Upper lobe of left lung (tissue), 6 donors: ENCODE measurements at places on chromosomes 7 and 10. TPM values are rescaled to one million over a fixed set of nuclear protein-coding genes. Genes with fewer than 3 reads are reported as not detected.
A peak's percentile ranks its signal among the peaks of the same experiment; 100 is the strongest.

Gene TBX20
- total RNA-seq, result 0.61 TPM

Gene PNLIPRP1
- total RNA-seq, result 1.7 TPM

Gene FAM25A
- not detected for total RNA-seq

DNA sequence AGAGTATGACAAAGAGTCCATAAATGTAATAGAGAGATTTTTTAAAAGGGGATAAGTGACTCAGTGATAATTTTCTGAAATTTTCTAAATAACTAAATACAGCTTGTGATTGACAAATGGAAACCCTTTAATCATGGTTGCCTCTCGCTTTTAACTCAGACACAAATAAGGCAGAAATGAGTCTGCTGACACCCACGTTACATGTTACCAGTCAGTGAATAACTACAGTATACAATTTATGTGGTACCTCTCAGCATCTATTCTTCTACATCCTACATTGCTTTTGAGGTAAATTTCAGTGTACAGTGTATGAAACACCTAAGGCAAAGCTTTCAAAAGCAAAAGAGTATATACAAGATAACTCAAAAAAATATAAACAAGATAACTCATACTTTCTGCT, 4.2 kb downstream of the NSUN6 start:
- H3K27me3 ChIP-seq, result no peaks in the 10 kb centered on the region
- H3K36me3 ChIP-seq, result no peaks in the 10 kb centered on the region
- H3K27ac ChIP-seq, result no peak overlapping the region
- peaks cover 9% of the 10 kb centered on the region for H3K4me1 ChIP-seq

Gene NPFFR1
- 0.89 TPM for total RNA-seq

DNA sequence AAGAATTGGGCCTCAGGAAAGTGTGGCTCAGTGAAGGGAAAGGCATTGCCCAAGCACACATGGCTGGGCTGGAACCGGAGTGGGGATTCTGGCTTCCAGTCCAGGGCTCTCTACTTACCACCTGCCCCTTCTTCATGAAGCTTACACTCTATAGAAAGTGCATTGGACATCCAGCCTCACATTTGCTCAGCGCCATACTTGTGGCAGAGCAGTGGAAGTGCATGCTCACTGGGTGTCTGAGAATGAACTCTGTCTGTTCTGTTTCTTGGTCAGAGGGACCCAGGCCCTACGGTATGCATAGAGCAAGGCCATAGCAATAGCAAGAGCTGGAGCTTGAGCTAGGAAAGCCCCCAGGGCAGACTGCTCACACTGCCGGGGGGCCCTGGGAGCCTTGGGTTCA, 1253.5 kb downstream of the TYW1 start:
- DNase-seq, result no peak
- no peak overlapping the region for H3K4me3 ChIP-seq
- no peaks in the 10 kb centered on the region for H3K4me1 ChIP-seq
- H3K27ac ChIP-seq, result no peak overlapping the region

- no peaks in the 10 kb centered on the region for H3K4me1 ChIP-seq
- H3K27me3 ChIP-seq, result no peaks in the 10 kb centered on the region
- H3K4me3 ChIP-seq, result no peak overlapping the region
- no peaks in the 10 kb centered on the region for H3K36me3 ChIP-seq
Measured at GRCh38 chr7:20302891-20303290, 27.8 kb upstream of the ITGB8 start.

DNA sequence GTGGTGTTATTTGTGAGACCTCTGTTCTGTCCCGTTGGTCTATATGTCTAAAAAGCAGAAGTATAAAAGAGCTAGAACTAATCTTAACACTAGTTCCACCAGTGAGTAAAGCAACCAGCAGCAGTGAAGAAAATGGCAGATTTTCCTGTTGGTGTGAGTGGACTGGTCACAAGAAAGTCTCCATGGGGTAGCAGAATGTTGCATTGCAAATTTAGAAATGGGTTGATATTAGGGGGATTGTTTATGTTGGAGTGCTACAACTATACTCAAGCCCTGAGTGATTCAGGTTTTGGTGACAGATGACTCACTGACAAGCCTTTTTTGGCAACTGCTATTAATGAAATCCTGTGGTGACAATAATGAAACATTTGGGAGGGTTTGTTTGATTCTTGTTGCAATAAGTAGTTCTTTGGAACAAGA, 5.6 kb downstream of the AVL9 start:
- peaks cover 37% of the 10 kb centered on the region for H3K4me1 ChIP-seq
- H3K4me3 ChIP-seq, result no peak overlapping the region
- no peaks in the 10 kb centered on the region for H3K27me3 ChIP-seq
- H3K27ac ChIP-seq, result peak overlapping the region; percentile 65
- no peak for DNase-seq

Gene ICA1
- total RNA-seq, result 71.2 TPM

Gene TMEM178B
- total RNA-seq, result under 0.01 TPM

- H3K36me3 ChIP-seq, result no peaks in the 10 kb centered on the region
- no peaks in the 10 kb centered on the region for H3K27me3 ChIP-seq
- DNase-seq, result no peak
- H3K27ac ChIP-seq, result no peak overlapping the region
- no peak overlapping the region for H3K4me3 ChIP-seq
- H3K4me1 ChIP-seq, result no peaks in the 10 kb centered on the region
Measured at GRCh38 chr10:98664329-98665042, 217.8 kb upstream of the HPS1 start.

Gene SPRN
- total RNA-seq, result not detected

DNA sequence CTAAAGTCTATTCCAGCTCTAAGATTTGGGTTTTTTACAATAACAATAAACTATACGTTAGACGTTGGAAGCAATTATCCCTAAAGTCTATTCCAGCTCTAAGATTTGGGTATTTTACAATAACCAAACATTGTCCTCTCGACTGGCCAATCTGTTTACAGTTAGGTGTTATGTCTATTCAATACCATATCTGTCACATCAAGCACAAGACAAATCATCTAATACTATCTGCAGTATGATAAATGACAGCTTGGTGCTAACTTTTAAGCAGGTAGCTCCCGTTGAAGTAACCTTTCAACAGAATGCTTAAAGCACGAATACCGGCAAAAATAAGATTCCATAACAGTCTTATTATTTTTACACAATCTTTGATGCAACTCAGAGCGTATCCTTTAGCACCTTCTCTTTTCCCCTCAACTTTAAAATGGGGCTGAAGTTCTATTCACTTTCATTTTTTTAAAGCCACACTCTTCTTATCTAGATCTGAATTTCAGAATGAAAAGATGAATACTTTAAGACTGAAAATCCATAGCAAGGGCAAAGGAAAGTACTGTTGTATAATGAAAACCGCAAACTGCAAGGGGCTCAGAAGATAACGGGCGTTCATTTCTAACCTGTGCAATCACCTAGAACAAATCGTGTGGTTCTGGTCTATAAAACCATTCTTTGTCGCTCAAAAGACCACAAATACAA, 925 bp downstream of the H2AZ2 start:
- H3K27me3 ChIP-seq, result no peaks in the 10 kb centered on the region
- no peak for DNase-seq
- H3K4me3 ChIP-seq, result peak overlapping the region; percentile 84
- no peaks in the 10 kb centered on the region for H3K36me3 ChIP-seq
- H3K27ac ChIP-seq, result peak overlapping the region; percentile 98
- peaks cover 47% of the 10 kb centered on the region for H3K4me1 ChIP-seq

GRCh38 chr7:125670926-125671572, 741.4 kb upstream of the POT1 start:
- H3K4me1 ChIP-seq, result no peaks in the 10 kb centered on the region
- H3K27ac ChIP-seq, result no peak overlapping the region
- no peak for DNase-seq

Gene MMD2
- total RNA-seq, result not detected

Gene CHCHD2
- 175 TPM for total RNA-seq

GRCh38 chr10:88090568-88091214, 227.3 kb downstream of the PTEN start:
- H3K27me3 ChIP-seq, result no peaks in the 10 kb centered on the region
- no peaks in the 10 kb centered on the region for H3K36me3 ChIP-seq
- no peak for DNase-seq
- H3K4me3 ChIP-seq, result no peak overlapping the region
- peak overlapping the region; percentile 34 for H3K27ac ChIP-seq

GRCh38 chr10:48243487-48243886, 31.0 kb downstream of the FRMPD2 start:
- H3K27ac ChIP-seq, result no peak overlapping the region
- no peaks in the 10 kb centered on the region for H3K4me1 ChIP-seq
- no peak for DNase-seq
- no peaks in the 10 kb centered on the region for H3K36me3 ChIP-seq
- H3K4me3 ChIP-seq, result no peak overlapping the region

Gene CLEC2L
- total RNA-seq, result not detected

- no peak for DNase-seq
- no peaks in the 10 kb centered on the region for H3K27me3 ChIP-seq
- peak overlapping the region; percentile 64 for H3K27ac ChIP-seq
Measured at GRCh38 chr7:129947049-129947448, 5.7 kb downstream of the UBE2H start.

DNA sequence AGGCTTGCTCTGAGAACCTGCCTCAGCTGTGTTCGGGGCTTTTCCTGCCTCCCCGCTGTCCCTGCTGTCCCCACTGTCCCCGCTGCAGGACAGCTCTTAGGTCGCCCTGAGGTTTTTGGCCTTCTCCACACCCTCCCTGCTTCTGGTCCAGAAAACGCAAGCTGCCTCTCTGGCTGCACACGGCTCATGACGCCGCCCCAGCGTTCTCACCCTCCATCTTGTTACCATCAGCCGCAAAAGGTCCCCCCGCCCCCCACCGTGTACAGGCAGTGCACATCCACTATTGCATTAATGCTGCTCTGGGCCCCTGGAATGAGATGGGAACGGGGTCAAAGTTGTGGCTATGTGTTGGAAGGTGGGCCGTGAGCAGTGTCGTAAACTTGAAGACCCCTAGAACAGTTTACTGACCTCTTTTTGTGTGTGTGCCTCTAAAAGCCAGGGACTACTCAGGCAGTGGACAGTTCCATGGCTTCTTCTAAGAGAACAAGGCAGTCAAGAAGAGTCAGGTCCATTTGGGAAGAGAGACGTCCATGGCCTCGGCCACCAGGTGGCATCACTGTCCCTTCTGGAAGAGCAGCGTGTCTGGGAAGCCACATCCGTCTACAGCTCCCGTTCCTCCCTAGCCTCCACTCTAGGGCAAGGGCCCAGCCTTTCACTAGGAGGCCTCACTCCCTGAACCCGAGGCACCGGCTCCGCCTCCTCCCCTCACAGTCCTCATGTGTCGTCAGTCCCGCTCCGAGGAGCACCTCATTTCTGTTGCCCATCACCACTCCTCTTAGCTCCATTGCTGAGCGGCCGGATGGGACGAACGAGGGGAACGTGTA, 38.5 kb upstream of the MKRN1 start:
- no peaks in the 10 kb centered on the region for H3K4me1 ChIP-seq
- H3K27me3 ChIP-seq, result no peaks in the 10 kb centered on the region
- H3K36me3 ChIP-seq, result no peaks in the 10 kb centered on the region
- no peak overlapping the region for H3K4me3 ChIP-seq
- no peak for DNase-seq
- no peak overlapping the region for H3K27ac ChIP-seq

Gene OPN1SW
- not detected for total RNA-seq

DNA sequence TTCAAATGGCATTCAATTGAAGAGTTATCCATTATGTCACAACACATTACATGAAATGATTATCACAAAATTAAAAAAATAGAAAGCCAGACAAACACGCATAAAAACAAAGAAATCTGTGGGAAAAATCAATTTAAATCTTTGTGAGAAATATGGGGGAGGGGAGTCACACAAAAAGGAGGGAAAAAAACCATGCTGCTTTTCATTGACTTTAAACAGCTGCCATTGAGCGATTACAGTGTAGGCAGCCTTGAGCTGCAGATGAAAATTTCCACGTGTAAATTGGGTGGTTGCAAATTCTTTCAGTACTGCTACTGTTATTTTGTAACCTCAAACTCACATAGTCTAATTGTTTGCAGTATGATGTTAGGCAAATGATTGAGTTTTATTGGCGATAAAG, 889.9 kb upstream of the PHF14 start:
- DNase-seq, result no peak
- no peak overlapping the region for H3K4me3 ChIP-seq
- H3K36me3 ChIP-seq, result no peaks in the 10 kb centered on the region
- no peaks in the 10 kb centered on the region for H3K4me1 ChIP-seq
- H3K27me3 ChIP-seq, result no peaks in the 10 kb centered on the region
- H3K27ac ChIP-seq, result no peak overlapping the region

DNA sequence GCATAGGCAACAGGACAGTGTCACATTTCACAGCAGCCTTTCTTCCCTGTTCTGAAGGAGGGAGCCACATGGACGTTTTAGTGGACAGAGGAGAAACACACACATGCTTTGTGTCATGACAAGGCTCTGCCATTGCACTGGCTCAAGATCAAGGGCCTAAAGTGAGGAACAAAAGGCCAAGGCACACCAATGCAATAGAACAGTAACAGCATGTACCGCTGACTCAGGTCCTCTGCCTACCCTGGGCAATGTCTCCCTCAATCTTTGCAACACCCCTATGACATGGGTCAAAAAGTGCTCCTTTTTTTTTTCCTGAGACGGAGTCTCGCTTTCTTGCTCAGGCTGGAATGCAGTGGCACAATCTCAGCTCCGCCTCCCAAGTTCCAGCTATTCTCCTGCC, 57.8 kb upstream of the SDK1 start:
- H3K27me3 ChIP-seq, result no peaks in the 10 kb centered on the region
- DNase-seq, result no peak
- no peaks in the 10 kb centered on the region for H3K36me3 ChIP-seq
- no peak overlapping the region for H3K27ac ChIP-seq
- H3K4me3 ChIP-seq, result no peak overlapping the region

DNA sequence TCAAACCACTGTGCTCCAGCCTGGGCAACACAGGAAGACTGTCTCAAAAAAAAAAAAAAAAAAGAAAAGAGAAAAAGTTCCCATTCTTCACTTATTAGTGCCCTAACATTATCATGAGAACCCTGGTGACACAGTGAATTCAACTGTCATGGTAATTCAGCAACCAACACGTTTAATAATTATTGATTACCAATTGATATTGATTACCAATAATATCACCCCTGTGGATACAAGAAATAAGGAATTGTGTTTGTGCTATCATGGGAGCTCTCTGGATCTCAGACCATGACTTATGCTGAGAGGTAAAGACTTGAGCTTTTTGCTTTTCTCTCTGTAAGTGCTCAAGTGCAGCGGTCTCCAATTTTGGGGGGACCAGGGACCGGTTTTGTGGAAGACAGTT, 195.3 kb downstream of the TPST1 start:
- H3K4me3 ChIP-seq, result no peak overlapping the region
- no peak for DNase-seq
- H3K4me1 ChIP-seq, result no peaks in the 10 kb centered on the region
- no peaks in the 10 kb centered on the region for H3K36me3 ChIP-seq

GRCh38 chr7:29265208-29265923, 70.8 kb downstream of the CHN2 start:
- H3K4me3 ChIP-seq, result no peak overlapping the region
- H3K36me3 ChIP-seq, result no peaks in the 10 kb centered on the region
- no peak for DNase-seq
- no peak overlapping the region for H3K27ac ChIP-seq

- H3K4me1 ChIP-seq, result no peaks in the 10 kb centered on the region
- no peak overlapping the region for H3K27ac ChIP-seq
- H3K4me3 ChIP-seq, result no peak overlapping the region
- H3K27me3 ChIP-seq, result no peaks in the 10 kb centered on the region
Measured at GRCh38 chr7:31529103-31529502, 15.2 kb downstream of the ITPRID1 start.

GRCh38 chr7:133470-133869, 58.9 kb upstream of the FAM20C start:
- no peaks in the 10 kb centered on the region for H3K27me3 ChIP-seq
- peaks cover 5% of the 10 kb centered on the region for H3K4me1 ChIP-seq
- no peak overlapping the region for H3K4me3 ChIP-seq

Gene DKK1
- total RNA-seq, result 3.5 TPM

GRCh38 chr7:88268051-88268450, 38.6 kb downstream of the STEAP4 start:
- no peak overlapping the region for H3K4me3 ChIP-seq
- H3K27ac ChIP-seq, result no peak overlapping the region
- no peaks in the 10 kb centered on the region for H3K36me3 ChIP-seq
- no peaks in the 10 kb centered on the region for H3K27me3 ChIP-seq
- no peak for DNase-seq
- no peaks in the 10 kb centered on the region for H3K4me1 ChIP-seq
